ENCODE measurements at places on chromosomes 3 and 15.

DNA sequence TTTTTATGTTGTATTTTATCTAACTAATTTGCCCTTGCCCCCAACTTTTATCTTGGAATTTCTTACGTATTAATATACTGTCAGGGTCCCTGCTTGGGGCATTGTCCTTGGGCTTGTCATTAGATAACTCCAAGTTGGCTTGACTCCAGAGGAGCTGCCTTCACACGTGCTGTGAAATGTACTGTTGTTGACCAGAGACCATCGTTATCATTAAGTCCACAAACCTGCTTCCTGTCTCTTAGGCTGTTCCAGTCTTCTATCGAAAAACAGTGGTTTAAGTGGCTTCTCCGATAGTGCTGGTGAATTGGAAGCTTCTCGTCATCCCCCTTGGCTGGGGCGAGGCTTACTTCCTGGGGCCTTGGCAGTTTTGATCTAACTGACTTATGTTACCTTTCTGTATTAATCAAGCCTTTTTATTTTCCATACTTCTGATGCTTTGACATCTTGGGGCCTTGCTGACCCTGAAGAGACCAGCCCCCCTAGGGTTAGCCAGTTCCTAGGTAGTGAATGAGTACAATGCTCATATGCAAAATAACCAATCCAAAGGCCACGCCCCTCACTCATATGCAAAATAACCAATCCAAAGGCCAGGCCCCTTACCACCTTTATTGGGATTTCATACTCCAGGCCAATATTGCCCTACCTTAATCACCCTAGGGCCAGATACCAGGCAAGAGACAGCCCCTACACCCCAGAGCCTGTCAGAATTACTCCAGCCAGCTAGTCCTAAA lies 164.5 kb downstream of the IGF1R start:
- DNase-seq = no peak

GRCh38 chr3:14295801-14296200 lies 106.6 kb upstream of the SLC6A6 start:
- no peak for DNase-seq

- no peak for DNase-seq
Observed at GRCh38 chr3:62103531-62103930, 269.8 kb downstream of the FEZF2 start.

GRCh38 chr15:69784798-69785566 lies 312.7 kb downstream of the TLE3 start:
- DNase-seq = no peak

DNA sequence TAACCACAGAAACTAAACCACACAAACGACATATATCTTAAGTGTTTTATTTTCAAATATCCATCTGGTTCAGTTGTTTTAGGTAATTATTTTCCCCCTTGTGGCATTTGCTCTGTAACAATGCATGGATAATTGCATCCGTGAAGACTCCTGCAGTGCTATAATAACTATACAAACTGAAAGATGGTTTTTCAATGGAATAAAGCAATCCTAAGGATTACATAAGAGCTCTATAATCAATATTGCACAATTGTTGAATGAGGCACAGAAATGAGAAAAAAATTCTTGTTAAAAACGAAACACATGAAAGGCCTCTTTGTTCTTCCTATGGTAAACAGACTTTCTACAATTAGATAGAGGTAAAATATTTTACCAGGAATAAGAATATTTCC lies 446.0 kb upstream of the EPHA3 start:
- DNase-seq = no peak

- no peak for DNase-seq
Observed at GRCh38 chr3:119697394-119697793, 5.4 kb upstream of the CFAP91 start.

DNA sequence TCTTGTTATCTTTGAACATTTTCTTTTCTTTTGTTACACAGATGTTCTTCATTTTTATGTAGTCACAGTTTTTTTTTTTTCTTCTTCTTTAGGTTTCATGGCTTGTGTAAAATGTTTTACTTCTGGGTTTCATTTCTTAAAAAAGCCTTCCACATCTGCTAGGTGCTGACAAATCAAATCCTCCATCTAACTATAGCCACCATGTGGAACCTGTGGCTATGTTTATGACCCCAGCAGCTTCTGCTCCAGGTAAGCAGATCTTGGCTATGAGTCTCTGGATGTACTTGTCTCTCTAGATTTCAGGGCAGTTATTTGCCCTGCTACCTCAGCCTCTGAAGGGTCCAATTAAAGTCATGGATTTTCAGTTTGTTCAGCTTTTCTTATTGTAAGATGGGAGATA lies 44.5 kb downstream of the OXSM start:
- DNase-seq = no peak

GRCh38 chr3:132788301-132788671 lies 66.1 kb upstream of the NPHP3 start:
- no peak for DNase-seq

- DNase-seq = peak; percentile 27
Observed at GRCh38 chr3:50606596-50606995, 5.0 kb downstream of the CISH start.

DNA sequence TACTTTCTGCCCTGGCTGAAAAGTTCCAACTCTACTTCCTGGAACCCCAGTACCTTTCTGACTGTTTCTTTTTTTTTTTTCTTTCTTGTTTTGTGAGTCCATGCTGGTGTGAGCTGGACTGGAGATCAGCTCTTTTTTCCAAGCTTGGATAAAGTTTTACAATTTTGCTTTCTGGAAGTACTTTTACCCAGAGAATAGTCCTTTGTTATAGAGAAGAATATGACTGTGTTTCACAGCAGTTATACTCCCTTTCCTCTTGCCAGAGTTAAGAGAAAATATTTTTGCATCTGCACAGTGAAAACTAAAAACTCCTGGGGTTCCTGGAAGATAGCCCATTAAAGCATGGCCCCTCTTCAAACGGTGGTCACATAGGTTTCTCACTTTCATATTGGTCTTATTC lies 1100.6 kb downstream of the OTOL1 start:
- DNase-seq = no peak

DNA sequence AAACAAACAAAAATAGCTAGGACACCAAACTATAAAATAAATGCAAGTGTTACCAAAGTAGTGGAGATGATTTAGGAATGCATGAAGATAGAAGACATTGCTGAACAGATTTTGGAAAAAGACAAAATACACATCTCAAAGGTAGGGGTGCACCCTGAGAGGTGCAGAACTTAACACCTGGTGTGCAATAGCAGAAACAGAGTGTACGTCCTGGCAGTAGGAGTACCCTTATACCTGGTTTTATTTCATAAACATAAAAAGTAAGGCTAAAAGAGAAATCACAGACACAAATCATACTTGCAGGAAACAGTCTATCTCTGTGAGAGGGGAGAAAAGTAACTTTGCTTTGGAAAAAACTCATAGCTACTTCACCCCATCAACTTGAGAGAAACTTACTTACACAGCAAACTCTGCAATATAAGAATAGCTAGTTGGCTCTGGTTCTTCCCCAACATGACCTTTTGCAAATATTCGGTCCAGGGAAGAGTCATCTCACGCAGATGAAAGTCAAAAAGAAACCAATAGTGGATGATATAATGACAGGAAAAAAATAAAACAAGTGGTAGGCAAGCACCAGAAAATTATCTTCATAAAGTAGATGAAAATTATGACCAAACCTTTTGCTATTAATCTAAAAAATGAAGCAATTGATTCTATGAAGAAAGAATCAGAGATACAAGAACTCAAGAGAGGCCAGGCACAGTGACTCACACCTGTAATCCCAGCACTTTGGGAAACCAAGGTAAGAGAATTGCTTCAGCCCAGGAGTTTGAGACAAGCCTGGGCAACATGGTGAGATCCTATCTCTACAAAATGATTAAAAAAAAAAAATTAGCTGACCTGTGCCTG lies 108.9 kb upstream of the BNIP2 start:
- DNase-seq = no peak

- no peak for DNase-seq
Observed at GRCh38 chr3:46667061-46667621, 26.3 kb downstream of the ALS2CL start.

DNA sequence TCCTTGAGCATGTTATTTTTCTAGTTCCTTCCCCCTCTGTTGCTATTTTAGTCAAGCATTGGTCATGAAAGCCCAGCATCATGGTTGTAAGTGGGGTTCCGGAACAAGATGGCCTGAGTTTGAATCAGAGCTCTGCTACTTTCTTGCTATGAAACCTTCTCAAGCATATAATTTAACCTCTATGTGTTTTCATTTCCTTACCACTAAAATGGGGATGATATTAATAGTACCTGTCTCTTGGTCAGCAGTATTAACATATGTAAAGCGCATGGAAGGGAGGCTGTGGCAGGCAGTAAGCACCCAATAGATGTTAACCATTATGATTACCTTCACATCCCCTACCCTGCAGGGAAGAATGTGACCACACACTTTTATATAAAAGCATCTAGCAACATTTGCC lies 14.3 kb upstream of the SPRED1 start:
- DNase-seq = no peak

- no peak for DNase-seq
Observed at GRCh38 chr3:119562307-119562961, 3.0 kb upstream of the CD80 start.

GRCh38 chr15:96264801-96265515 lies 65.5 kb upstream of the NR2F2 start:
- DNase-seq = no peak

- no peak for DNase-seq
Observed at GRCh38 chr3:28791713-28792255, 443.2 kb upstream of the AZI2 start.

DNA sequence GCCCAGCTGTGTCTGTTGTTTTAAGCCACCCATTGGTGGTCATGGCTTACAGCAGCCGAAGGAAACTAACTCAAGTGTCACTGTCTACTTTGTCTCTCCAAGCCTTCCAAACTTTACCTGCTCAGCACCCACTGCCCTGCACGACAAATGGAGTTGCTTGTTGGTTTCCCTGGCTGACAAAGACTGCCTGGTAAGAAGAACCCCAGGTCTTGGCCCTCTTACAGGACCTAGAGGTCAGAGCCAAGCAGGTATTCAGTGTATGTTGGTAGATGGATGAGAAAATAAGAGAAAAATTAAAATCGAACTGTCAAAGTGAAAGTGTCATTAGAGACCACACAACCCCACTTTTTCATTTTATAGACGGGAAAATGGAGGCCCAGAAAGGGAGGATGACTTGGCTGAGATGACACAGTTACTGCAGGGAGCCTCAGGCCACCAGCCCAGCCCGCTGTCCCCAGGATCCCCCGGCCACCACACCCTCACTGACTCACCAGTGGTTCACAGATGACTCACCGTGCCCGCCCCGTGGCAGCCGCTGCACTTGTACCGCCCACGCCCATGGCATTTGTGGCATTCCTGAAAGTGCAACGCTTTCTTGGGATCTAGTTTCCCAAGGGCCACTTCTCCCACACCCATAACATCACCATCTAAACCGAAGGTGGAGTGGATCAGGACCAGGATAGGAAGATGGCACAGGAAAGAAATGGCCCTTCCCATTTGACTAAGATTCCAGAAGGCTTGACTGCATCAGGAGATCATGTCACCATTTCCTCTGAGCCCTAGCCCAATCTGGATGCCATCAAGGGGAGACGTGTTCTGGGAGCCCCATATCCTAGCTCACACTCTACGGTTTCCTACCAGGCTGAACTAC lies 15.2 kb downstream of the SSUH2 start:
- DNase-seq = no peak

- no peak for DNase-seq
Observed at GRCh38 chr15:88089024-88089620, 167.4 kb downstream of the NTRK3 start.

DNA sequence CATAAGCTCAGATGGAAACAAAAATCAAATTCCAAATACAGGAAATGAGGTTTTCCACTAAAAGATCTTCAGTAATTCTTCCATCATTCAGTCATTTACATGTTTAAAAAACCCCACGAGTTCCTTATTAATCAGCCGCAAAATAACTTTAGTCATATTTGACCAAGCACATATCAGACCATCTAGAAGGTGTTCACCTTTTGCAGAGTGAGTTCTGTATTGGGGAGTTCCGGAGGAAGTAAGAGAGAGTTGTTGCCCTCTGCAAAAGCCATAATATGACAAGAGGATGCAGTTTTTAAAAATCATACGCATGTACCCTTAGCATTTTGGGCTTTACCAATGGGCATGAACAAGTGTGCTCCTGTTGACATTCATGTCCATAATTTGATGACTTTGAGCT lies 61.6 kb downstream of the CCR1 start:
- no peak for DNase-seq

Data from activated naive CD4-positive, alpha-beta T cell (primary cell).